ENCODE measurements at places on chromosomes 7 and 10. TPM values are rescaled to one million over a fixed set of nuclear protein-coding genes. Genes with fewer than 3 reads are reported as not detected.

- no peaks in the 10 kb centered on the region for H3K36me3 ChIP-seq
- no peak overlapping the region for H3K4me3 ChIP-seq
- no peak overlapping the region for H3K27ac ChIP-seq
- H3K4me1 ChIP-seq: no peaks in the 10 kb centered on the region
Observed at GRCh38 chr7:31046723-31047122, 5.4 kb upstream of the ADCYAP1R1 start.

DNA sequence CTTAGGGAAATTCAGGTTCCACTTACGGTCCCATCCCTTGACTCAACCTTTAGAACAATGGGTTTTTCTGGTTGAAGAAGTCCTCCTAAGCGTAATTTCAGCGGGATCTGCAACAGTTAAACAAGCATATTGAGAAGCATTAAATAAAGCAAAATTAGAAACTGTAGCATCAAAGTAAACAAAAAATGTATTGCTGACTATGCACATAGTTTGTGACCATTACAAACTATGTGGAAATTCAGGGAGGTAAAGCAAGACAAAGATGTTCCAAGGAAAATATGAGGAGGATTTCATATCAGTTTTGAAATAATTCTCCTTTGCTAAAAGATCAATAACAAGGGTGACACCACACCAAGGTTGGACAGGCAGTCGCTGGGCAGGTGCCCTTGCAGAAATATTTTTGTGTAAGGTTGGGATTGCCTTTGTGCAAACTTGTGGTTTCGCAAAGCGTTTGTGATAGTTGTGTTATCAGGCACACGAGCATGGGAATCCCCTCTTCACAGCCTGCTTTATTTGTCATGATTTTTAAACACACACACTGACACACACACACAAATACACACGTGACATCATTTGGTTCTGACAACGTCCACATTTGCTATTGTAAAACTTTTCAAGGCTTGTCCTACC is 5.4 kb upstream of the CYP3A5 start:
- no peaks in the 10 kb centered on the region for H3K4me1 ChIP-seq
- H3K36me3 ChIP-seq: no peaks in the 10 kb centered on the region
- no peak overlapping the region for H3K27ac ChIP-seq
- no peak overlapping the region for H3K4me3 ChIP-seq

GRCh38 chr10:123093489-123093888 is 42.3 kb upstream of the HMX3 start:
- H3K27ac ChIP-seq: no peak overlapping the region
- no peaks in the 10 kb centered on the region for H3K36me3 ChIP-seq
- no peak overlapping the region for H3K4me3 ChIP-seq
- no peaks in the 10 kb centered on the region for H3K27me3 ChIP-seq
- no peak for DNase-seq
- H3K4me1 ChIP-seq: no peaks in the 10 kb centered on the region

DNA sequence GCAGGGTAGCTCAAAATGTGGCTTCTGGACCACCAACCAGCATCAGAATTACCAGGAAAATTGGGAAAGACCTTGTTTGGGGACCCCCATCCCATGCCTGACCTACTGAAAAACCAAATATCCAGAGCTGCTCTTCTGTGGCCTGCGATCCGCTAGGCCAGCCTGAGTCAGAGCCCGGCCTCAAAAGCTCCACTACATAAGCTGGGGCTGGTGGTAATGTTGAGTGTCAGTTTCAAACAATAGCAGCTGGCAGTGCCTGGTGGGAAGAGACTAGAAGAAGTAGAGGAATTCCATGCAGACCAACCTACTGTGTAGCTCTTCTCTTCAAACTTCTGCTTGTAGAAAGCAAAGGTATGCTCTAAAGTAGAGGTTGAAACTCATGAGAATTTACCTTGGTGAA is 52.0 kb downstream of the KLRG2 start:
- no peak overlapping the region for H3K27ac ChIP-seq
- no peaks in the 10 kb centered on the region for H3K27me3 ChIP-seq
- DNase-seq: no peak
- no peaks in the 10 kb centered on the region for H3K36me3 ChIP-seq

DNA sequence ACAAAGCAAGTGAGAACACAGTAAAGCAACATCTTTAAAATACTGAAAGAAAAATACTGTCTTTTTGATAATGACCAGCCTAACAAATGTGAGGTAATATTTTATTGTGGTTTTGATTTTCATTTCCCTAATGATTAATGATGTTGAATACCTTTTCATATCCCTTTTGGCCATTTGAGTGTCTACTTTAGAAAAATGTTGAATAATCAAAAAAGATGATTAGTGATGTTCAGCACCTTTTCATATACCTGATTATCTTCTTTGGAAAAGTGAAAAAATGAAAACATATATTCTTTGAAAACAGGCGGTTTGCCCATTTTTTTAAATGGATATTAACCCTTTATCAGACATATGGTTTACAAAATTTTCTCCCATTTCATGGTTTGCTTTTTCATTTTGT is 32.2 kb upstream of the EPHB6 start:
- H3K27me3 ChIP-seq: no peaks in the 10 kb centered on the region
- H3K4me3 ChIP-seq: no peak overlapping the region
- no peak overlapping the region for H3K27ac ChIP-seq
- no peaks in the 10 kb centered on the region for H3K36me3 ChIP-seq
- H3K4me1 ChIP-seq: no peaks in the 10 kb centered on the region
- no peak for DNase-seq

- H3K36me3 ChIP-seq: peaks cover 20% of the 10 kb centered on the region
- no peaks in the 10 kb centered on the region for H3K27me3 ChIP-seq
- H3K4me1 ChIP-seq: peaks cover 49% of the 10 kb centered on the region
Observed at GRCh38 chr10:72275351-72276012, 1.8 kb downstream of the DDIT4 start.

DNA sequence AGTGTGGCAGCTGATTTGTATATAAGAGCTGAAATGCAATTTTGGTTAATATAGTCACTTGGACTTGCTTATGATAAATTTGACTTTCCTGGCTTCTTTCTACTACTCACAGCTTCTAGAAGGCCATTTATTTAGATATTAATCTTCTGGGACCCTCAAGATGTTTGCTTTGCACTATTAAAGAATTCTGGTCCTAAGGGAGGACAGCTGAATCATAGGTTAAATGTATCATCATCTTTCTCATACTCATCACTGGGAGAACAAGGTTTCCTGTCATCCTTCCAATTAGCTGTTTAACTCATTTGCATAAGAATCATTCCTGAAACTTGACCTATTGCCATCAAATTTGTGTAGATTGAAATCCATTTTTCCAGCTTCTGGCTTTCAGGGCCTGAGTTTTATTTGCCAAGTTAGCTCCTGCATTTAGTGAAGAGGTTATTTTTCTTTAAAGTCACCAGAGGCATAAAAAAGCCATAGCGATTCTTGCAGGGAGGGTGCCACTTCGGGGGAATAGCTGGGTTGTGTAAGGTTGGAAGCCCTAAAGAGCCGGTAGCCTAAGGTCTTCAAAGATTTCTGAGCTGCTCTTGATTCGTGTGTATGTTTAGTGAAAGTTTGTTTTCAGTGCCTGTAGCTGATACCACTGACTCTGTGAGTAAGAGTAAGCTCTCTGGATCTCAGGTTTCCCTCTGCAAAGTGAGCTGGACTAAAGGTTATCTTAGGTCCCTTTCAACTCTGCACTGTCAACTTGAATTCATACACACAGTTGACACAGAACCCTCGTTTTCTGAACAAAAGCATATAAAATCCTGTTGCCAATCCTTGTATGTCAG is 4.3 kb downstream of the MAP3K8 start:
- H3K4me1 ChIP-seq: peaks cover 73% of the 10 kb centered on the region
- peaks cover 64% of the 10 kb centered on the region for H3K36me3 ChIP-seq
- H3K27me3 ChIP-seq: no peaks in the 10 kb centered on the region
- peak overlapping the region; percentile 96 for H3K4me3 ChIP-seq
- H3K27ac ChIP-seq: peak overlapping the region; percentile 100

- no peaks in the 10 kb centered on the region for H3K36me3 ChIP-seq
- no peaks in the 10 kb centered on the region for H3K4me1 ChIP-seq
- H3K27ac ChIP-seq: no peak overlapping the region
- DNase-seq: no peak
- H3K27me3 ChIP-seq: peaks cover 7% of the 10 kb centered on the region
- H3K4me3 ChIP-seq: no peak overlapping the region
Observed at GRCh38 chr7:25597946-25598345, 369.7 kb upstream of the NPVF start.

DNA sequence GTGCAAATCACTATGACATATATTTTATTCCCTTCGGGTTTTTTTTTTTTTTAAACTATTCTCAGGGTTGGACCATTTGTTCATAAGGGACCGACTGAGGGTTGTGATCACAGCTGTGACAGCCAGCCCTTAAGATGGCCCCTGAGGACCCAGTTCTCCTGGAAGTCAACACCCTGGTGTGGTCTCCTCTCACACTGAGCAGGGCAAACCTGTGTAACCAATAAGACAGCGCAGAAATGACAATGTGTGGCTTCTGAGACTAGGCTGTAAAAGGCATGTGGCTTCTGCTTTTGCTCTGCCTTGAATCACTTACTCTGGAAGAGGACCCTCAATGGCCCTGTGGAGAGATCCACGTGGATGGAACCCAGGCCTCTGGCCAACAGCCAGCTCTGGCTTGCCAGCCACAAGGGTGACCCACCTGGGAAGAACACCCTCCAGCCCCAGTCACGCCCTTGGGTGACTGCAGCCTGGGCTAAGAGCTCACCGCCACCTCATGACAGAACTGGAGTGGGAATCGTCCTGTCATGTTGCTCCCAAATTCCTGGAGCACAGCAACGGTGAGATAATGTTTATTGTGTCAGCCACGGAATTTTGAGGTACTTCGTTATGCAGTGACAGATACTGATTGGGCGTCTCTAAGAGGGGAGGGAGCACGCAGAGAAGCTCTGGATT is 127.1 kb downstream of the CLEC2L start:
- no peak for DNase-seq
- peak overlapping the region; percentile 80 for H3K27ac ChIP-seq
- no peaks in the 10 kb centered on the region for H3K27me3 ChIP-seq
- no peaks in the 10 kb centered on the region for H3K4me1 ChIP-seq
- H3K36me3 ChIP-seq: peaks cover 7% of the 10 kb centered on the region

- no peaks in the 10 kb centered on the region for H3K4me1 ChIP-seq
- no peaks in the 10 kb centered on the region for H3K27me3 ChIP-seq
- no peak overlapping the region for H3K4me3 ChIP-seq
- H3K36me3 ChIP-seq: no peaks in the 10 kb centered on the region
- no peak for DNase-seq
Observed at GRCh38 chr7:157132796-157133195, 5.9 kb upstream of the UBE3C start.

GRCh38 chr7:137469191-137469811 is 125.8 kb upstream of the PTN start:
- no peaks in the 10 kb centered on the region for H3K4me1 ChIP-seq
- no peaks in the 10 kb centered on the region for H3K27me3 ChIP-seq
- no peak overlapping the region for H3K27ac ChIP-seq

Gene C10orf62
- not detected for total RNA-seq

- no peaks in the 10 kb centered on the region for H3K36me3 ChIP-seq
- H3K27me3 ChIP-seq: no peaks in the 10 kb centered on the region
- DNase-seq: no peak
- H3K4me3 ChIP-seq: no peak overlapping the region
- H3K4me1 ChIP-seq: peaks cover 22% of the 10 kb centered on the region
Observed at GRCh38 chr7:31883761-31884164, 186.4 kb downstream of the PDE1C start.

DNA sequence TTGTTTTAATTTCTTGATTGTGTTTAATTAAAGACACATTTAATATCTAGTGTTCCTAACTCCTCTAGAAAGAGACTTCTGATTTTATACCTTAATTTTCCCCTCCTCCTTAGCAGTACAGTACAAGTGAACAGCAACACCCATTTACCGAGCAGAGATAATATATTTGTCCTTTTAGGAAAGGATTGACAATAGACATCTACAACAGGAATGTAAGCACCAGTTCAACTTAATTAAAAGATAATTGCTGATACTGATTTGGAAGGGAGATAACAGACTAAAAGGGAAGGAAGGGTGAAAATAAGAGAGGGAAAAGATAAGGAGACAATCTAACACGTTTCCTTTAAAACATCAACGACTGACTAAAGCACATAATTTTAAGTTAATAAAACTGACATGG is 119.3 kb downstream of the SRPK2 start:
- DNase-seq: no peak
- no peaks in the 10 kb centered on the region for H3K27me3 ChIP-seq
- H3K4me3 ChIP-seq: peak overlapping the region; percentile 43
- H3K4me1 ChIP-seq: peaks cover 11% of the 10 kb centered on the region
- H3K36me3 ChIP-seq: no peaks in the 10 kb centered on the region

- no peak overlapping the region for H3K4me3 ChIP-seq
- no peaks in the 10 kb centered on the region for H3K4me1 ChIP-seq
- no peak overlapping the region for H3K27ac ChIP-seq
- no peaks in the 10 kb centered on the region for H3K36me3 ChIP-seq
- H3K27me3 ChIP-seq: no peaks in the 10 kb centered on the region
- no peak for DNase-seq
Observed at GRCh38 chr7:78607099-78607498, 808.5 kb downstream of the PHTF2 start.

GRCh38 chr10:130711072-130711471 is 574.9 kb downstream of the GLRX3 start:
- H3K4me1 ChIP-seq: no peaks in the 10 kb centered on the region
- no peak overlapping the region for H3K4me3 ChIP-seq
- H3K27me3 ChIP-seq: no peaks in the 10 kb centered on the region
- no peak overlapping the region for H3K27ac ChIP-seq

DNA sequence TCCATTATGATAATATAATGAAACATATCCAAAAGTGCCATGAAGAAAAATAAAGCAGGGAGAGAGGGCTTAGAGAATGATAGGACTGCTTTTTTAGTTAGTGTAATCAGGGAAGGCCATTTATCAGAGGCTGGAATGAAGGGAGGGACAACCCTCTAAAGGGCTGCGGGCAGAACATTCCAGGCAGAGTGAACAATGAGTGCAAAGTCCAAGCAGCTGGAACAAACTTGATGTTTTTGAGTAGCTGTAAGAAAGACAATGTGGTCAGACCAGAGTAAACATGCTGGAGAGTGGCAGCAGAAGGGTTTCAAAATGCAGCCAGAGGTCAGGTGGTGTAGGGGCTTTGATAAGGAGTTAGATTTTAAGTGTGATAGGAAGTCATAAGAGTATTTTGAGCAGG is 65.6 kb upstream of the CCDC6 start:
- no peak for DNase-seq
- no peaks in the 10 kb centered on the region for H3K27me3 ChIP-seq
- no peak overlapping the region for H3K4me3 ChIP-seq
- no peaks in the 10 kb centered on the region for H3K4me1 ChIP-seq
- H3K27ac ChIP-seq: no peak overlapping the region

- no peaks in the 10 kb centered on the region for H3K4me1 ChIP-seq
- H3K4me3 ChIP-seq: no peak overlapping the region
- no peak overlapping the region for H3K27ac ChIP-seq
- H3K27me3 ChIP-seq: no peaks in the 10 kb centered on the region
- no peak for DNase-seq
- H3K36me3 ChIP-seq: no peaks in the 10 kb centered on the region
Observed at GRCh38 chr7:158421361-158421760, 166.3 kb downstream of the PTPRN2 start.

Gene WASHC2A
- 54.2 TPM for total RNA-seq

Gene NKX2-3
- not detected for total RNA-seq

GRCh38 chr7:135817583-135817982 is 69.0 kb upstream of the FAM180A start:
- H3K27me3 ChIP-seq: no peaks in the 10 kb centered on the region
- no peak overlapping the region for H3K4me3 ChIP-seq
- H3K36me3 ChIP-seq: no peaks in the 10 kb centered on the region
- no peak for DNase-seq
- no peak overlapping the region for H3K27ac ChIP-seq
